Mucosa of gallbladder (tissue), 1 donor: ENCODE measurements at places on chromosomes 3 and 15. TPM values are rescaled to one million over a fixed set of nuclear protein-coding genes. Genes with fewer than 3 reads are reported as not detected.

GRCh38 chr3:48652923-48653715, 9.6 kb downstream of the CELSR3 start:
- no peak for DNase-seq

- no peak for DNase-seq
Measured at GRCh38 chr3:71423151-71423906, 160.2 kb downstream of the FOXP1 start.

DNA sequence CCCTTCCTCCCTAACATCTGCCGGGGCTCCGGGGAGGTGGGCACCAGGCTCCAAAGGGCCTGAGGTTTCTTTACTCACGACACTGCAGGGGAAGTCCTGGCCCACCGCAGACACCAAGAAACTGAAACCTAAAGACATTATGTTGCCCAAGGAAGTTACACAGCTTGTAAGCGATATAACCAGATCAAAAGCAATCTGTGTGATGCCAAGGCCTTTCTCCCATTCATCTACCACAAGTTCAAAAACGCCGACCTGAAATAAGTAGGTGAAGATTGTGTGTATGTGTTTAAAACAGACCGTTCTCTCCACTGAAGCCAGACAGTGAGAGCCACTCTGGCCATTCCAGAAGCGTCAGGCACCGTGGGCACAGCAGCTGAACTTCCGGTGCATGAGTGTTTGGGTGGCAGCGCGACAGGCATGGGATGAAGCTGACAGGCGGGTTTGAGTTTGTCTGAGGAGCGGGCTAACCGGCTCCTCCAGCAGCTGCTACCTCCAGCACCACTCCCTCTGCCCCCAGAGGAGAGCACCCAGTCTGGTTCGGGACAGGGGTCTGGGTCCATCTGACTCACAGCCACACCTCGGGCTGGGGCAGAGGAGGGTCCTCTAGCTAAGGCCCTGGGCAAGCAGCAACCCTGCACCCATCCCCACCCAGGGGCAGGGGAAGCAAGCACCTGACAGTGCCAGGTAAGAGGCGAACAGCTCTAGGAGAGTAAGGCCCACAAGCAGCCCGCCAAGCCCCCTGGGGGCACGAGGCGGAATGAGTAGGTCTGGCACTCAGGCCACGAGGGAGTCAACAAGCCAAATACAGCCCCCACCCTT, 1.3 kb downstream of the TNK2 start:
- no peak for DNase-seq

GRCh38 chr3:150110097-150110496, 139.4 kb upstream of the PFN2 start:
- DNase-seq, result no peak

DNA sequence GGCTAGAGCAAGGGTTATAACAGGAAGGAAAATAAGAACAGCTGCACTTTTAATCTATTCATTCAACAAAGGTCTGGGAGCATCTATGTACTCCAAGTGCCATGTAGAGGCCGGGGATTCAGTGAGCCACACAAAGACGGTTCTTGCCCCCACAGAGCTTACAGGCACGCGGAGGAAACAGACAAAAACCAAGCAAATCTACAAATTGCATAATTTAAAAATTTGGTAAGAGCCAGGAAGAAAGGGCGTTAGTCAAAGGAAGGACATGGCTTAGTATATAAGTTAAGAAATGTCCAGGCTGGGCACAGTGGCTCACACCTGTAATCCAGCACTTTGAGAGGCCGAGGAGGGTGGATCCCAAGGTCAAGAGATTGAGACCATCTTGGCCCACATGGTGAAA, 10.4 kb upstream of the GREM1 start:
- no peak for DNase-seq

DNA sequence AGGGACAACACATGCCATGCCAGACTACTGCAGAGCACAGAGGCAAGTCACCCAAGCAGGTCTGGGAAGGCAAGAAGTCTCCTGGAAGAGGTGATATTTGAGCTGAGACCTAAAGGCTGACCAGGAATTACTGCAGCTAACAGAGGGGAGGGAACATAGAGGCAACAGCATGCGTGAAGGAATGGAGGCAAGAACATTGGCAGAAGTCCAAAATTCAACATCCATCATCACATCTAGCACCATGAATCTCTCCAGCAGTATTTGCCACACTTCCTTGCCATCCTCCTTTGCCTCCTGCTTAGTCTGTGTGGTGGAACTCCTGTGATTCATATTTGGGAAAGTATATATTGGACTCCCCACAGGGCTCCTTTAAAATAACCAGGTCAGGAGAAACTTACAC, 870 bp upstream of the TSEN2 start:
- no peak for DNase-seq

The MNS1 gene
- 2.2 TPM for total RNA-seq

The MCF2L2 gene
- 1.8 TPM for total RNA-seq

The CYP1A2 gene
- total RNA-seq, result 0.14 TPM
